GM18507 (cell line): ENCODE measurements at places on chromosomes 4 and X.
A peak's percentile ranks its signal among the peaks of the same experiment; 100 is the strongest.

DNA sequence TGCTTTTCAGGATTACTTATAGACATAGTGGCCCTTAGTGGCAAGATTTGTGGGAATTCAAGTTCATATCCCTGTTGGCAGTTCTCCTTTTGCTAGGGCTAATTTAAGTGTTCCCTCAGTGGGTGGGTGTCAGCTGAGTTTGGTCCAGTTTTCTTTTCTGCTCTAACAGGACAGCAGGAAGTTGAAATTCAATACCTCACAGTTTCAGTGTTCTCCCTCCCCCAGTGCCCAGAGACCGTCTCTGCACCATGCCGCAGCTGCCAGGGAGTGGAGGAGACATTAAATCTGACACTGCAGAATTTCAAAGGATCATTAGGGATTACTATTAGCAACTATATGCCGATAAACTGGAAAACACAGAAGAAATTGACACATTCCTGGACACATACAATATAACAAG is 50.7 kb downstream of the UBE2NL start:
- DNase-seq = no peak

- DNase-seq = no peak
These were observed 433 bp downstream of the MMAA start for GRCh38 chr4:145619639-145619996.

GRCh38 chrX:141133272-141133671 is 43.7 kb downstream of the LDOC1 start:
- DNase-seq = no peak

DNA sequence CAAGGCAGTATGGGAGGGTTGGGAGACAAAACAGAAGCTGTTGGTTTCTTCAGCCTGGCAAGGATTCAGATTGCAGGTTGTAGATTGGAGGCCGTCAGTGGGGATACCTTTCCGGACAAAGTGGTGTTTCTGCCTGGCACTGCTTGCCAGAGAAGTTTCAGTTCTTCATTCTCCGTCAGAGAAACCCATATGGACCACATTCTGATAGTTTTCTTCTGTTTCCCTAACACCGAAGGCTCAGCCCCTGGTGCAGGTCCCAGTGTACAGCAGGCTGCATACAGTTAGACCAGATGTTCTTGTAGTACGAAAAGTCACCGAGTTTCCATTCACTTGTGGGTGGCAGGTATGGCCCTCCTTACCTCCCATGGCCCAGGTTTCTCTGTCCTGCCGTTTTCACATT is 107.3 kb downstream of the PTTG2 start:
- no peak for DNase-seq

DNA sequence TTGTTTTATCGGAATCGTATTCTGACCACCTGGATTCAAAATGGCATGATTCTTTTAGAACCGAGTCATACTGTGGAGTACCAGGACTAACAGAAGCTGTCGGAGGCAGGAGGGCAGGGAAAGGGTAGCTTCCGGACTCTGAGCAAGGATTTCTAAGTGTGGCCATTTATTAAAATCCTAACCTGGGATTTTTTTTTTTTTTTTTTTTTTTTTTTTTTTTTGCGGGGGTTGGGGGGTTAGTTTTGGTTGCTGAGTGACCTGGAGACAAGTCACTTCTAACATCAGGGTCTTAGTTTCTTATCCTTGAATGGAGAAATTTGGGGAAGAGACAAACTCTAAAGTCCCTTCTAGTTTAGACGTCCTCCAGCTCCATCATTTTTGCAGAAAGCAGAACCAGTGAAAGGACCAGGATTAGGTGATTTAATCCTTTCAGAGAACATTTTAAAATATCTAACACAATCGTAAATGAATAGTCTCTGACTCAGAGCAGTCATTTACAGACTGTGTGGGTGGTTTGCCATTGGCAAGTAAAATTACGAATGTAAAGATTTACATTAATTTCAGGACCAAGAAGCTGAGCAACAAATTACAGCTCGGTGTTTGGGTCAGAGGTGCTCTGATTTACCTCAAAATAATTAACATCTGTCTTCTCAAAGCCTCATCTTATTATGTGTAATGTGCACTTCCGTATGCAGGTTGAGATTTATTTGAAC is 7.3 kb downstream of the SLC25A5 start:
- DNase-seq = no peak

GRCh38 chr4:105122350-105122749 is 24.3 kb upstream of the TET2 start:
- DNase-seq = no peak

- no peak for DNase-seq
These were observed 125.4 kb upstream of the DMD start for GRCh38 chrX:33336783-33337182.

DNA sequence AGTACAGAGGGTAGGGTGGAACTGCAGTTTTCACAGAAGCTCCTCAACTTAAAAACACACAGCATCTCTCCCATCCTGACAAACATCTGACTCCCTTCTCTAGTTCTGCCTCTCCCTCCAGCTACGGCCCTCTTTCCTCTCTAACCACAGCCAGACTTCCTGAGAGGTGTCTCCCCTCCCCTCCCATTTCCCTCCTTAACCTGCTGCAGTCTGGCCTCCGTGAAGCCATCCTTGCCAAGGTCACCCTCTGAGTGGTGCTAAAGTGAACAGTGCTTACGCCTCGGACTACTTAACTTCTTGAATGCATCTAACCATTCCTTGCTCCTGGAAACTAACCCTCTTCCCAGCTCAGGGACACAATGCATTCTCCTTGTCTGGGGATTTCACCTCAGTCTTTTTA is 53.3 kb downstream of the RTL5 start:
- no peak for DNase-seq

GRCh38 chr4:103104886-103105285 is 5.3 kb upstream of the BDH2 start:
- DNase-seq = no peak

- no peak for DNase-seq
These were observed 44.9 kb upstream of the PUDP start for GRCh38 chrX:7192871-7193270.

- DNase-seq = no peak
These were observed 46.6 kb downstream of the CLOCK start for GRCh38 chr4:55500072-55500471.

GRCh38 chr4:33746979-33747378 is 2497.3 kb downstream of the ARAP2 start:
- DNase-seq = no peak

- no peak for DNase-seq
These were observed 101.6 kb downstream of the KLHL8 start for GRCh38 chr4:87118826-87119225.

DNA sequence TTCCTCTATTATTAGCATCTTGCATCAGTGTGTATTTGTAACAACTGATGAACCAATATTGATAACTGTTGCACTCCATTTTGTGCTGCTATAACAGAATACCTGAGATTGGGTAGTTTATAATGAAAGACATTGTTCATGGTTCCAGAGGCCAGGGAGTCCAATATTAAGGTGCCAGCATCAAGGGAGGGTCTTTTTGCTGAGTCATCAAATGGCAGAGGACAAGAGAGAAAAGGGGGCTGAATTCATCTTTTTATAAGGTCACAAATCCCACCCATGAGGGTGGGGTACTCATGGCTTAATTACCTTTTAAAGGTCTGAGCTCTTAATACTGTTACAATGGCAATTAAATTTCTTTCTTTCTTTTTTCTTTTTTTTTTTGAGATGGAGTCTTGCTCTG is 7.2 kb downstream of the MYOZ2 start:
- DNase-seq = no peak

DNA sequence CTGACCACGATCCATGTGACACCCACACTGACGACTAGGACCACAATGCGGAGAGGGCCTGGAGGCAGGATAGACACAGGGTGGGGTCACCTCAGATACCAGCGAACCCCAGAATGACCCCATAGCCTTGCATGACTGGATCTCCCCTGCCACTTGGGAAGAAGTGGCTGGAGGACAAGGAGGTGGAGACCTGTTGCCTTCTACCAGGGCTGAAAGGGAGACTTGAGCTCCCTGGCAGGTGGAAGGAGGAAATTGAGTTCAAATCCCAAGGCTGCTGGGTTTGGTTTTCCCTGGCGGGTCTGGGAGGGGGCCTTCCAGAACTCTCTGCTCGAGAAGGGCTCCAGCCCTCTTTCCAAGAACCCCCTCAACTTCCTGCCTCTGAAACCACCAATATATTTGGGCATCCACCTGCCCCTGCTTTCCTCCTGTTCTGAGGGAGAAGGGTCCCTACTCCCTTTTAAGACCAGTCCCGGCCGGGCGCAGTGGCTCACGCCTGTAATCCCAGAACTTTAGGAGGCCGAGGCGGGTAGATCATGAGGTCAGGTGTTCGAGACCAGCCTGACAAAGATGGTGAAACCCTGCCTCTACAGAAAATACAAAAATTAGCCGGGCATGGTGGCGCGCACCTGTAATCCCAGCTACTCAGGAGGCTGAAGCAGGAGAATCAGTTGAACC is 3.0 kb downstream of the FAM3A start:
- no peak for DNase-seq

DNA sequence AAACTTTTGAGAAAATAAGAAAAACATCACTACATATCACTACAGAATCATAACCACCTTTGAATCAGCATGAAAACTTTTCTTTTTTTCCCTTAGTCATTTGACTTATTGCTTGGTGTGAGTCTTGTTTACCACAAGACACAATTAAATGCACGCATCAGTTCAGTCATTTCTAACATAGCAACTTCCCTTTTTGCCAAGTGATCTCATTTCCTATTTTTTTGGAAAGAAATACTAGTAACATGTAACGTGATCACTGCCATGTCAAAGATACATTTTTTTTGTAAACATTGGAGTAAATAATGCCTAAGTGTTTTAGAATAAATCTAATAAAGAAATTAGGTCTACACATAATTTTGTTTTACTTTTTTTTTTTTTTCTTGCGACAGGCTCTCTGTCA is 5.1 kb upstream of the CXCL8 start:
- peak; percentile 43 for DNase-seq

GRCh38 chrX:650811-651210 is 20.2 kb downstream of the SHOX start:
- no peak for DNase-seq

DNA sequence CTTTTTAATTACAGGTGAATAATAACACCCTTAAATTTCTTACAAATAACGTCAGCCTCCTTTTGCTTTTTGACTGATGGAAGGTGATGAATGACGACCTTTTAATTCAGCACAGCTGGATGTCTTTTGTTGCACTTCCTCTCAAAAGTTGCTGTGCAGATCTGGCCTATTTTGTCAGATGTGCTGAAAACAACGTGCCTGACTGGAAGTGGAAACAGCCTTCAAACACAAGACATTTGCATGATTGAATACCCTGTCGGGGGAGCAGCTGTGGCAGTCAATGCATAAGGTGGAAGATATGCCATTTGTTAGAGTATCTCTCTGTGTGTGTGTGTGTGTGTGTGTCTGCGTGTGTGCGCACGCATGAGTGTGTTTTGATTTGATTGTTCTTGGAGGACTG is 579.7 kb downstream of the SPRY1 start:
- DNase-seq = no peak

- DNase-seq = no peak
These were observed 21.9 kb upstream of the RP2 start for GRCh38 chrX:46814966-46815365.

- DNase-seq = no peak
These were observed 62.4 kb downstream of the FBXL5 start for GRCh38 chr4:15592799-15593198.

DNA sequence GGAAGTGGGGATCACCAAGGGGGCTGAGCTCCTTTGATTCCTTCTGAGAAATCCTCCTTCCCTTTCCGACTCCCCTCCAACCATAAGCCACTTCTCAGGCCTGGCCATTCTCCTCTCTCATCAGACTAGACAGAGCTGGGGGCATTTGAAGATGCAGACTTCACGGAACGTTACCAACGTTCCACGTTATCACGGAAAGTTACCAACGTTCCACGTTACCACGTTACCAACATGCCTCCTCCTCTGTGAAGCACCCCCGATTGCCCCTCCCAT is 85.4 kb upstream of the WWC2 start:
- DNase-seq = no peak

DNA sequence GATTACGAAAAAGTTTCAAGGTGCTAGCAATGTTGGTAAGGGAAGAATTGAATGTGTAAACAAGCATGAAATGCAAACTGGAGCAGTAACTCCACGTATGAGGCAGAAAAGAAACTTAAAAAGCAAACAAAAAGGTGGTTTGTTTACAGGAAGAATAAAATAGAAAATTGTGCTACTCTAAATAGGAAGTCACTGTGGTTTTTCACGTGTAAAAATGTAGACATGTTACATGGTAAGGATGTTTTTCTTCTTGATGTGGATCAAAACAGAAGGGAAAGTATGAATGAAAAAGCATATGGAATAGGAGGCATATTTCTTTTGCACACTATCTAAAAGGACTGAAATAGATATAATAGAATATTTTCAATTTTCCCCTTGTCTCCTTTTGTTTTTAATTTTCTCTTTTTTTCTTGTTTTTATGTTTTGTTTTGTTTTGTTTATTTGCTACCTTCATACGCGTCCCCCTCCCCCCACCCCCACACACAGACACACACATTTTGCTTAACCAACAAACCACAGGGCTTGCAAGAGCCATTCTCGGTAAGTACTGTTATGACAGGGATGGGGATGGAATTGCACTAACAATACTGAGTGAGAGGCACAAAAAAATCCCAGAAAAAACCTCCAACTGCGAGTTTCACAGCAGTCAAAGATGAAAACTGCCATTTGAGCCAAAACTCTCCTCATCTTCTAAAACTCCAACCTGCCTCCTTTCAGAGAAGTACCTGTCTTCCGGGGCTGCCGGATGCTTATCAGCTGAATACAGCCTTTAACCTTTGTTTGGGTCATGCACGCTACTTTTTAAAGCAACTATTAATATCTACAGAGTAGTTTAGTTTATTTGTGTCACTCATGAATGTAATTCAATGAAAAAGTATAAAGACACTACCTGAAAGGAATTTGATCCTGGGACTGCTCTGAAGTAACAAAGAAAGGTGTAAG is 135.8 kb downstream of the IL15 start:
- no peak for DNase-seq

DNA sequence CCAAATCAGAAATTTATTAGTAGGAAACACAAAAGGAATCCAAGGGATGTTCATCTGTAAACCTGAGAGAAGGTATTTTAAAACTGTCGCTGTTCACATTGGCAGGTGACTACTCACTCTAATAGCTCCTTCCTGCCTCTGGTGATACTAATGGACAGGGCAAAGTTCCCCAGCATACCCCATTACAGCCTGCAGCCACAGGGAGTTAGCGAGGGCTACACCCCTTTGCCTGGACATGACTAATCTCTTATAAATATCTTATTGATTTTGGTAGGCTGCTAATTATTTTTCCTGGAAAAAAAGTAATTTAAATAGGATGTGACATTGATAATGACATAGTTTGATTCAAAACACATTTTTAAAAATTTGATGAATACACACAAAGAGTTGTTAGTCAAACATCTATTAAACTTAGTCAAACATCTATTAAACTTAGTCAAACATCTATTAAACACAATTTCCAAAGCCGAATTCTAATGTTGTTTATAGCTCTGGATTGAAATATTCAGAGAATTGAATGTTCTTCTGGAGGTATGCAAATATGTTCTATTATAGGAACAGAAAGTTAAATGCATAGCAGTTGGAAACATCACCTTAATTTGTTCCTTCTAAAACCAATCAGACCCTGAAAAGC is 83.0 kb upstream of the CBR4 start:
- no peak for DNase-seq
